ENCODE measurements at places on chromosomes 3 and 15.

DNA sequence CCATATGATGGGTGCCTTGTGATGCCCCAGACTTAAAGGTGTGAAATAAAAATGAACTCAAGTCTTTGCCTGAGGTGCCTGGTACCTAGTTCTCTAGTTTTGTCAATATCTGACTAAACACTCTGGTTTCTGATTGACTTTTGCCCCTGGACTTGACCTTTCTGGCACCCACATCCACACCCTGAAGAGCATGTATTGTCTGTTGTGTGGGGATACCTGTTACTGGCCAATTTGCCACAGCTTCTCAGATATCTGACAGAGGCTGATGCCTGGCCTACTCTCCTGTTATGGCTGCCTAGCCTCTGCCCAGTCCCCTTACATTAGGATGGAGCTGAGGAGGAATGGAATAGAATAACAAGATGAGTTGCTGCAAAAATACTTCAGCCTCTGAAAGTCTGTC, 3.6 kb downstream of the ZBTB38 start:
- no peak for DNase-seq

GRCh38 chr15:91022832-91023129, 387 bp upstream of the VPS33B start:
- DNase-seq = no peak

DNA sequence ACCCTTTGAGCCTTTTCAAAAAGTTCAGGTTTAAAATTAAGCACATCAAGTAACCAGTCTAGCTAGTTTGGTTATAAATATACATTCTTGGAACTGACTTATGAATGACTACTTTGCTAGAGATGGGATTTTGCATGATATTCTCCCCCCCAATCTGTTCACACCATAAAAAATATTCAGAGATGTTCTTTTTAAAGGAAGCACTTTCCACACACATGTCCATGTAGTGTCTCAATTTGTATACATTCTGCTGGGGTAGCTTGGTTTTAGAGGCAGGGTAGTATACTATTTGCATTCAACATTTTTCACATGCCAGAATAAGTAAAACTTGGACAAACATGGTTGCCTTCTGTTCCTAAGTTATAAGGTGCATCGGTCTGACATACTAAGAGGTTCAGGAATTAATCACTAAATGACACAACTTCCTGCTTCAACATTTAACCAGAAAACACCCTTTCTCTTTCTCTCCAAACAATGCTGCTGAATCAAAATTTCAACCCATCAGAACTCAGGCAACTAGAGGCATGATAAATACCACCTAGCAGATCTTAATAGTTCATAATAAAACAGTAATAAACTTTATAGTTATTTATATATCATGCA, 57.0 kb downstream of the SUMF1 start:
- DNase-seq = no peak

GRCh38 chr15:31758126-31758525, 272.2 kb upstream of the CHRNA7 start:
- DNase-seq = no peak

GRCh38 chr3:87855616-87856015, 203.2 kb downstream of the CGGBP1 start:
- DNase-seq = no peak

Data from activated naive CD4-positive, alpha-beta T cell treated with anti-CD3 and anti-CD28 coated beads, Interleukin-2, amount 50 U/mL, for 16 hours (primary cell).